Uterus (tissue), 4 donors: ENCODE measurements at places on chromosomes 7 and 10. TPM values are rescaled to one million over a fixed set of nuclear protein-coding genes. Genes with fewer than 3 reads are reported as not detected.

The STRA8 gene
- not detected for total RNA-seq

The TCAF2 gene
- total RNA-seq, result 1.5 TPM

- H3K36me3 ChIP-seq, result no peaks in the 10 kb centered on the region
- no peak overlapping the region for H3K4me3 ChIP-seq
- no peaks in the 10 kb centered on the region for H3K27me3 ChIP-seq
These were observed 78.8 kb downstream of the CELF2 start for GRCh38 chr10:11096422-11096821.

DNA sequence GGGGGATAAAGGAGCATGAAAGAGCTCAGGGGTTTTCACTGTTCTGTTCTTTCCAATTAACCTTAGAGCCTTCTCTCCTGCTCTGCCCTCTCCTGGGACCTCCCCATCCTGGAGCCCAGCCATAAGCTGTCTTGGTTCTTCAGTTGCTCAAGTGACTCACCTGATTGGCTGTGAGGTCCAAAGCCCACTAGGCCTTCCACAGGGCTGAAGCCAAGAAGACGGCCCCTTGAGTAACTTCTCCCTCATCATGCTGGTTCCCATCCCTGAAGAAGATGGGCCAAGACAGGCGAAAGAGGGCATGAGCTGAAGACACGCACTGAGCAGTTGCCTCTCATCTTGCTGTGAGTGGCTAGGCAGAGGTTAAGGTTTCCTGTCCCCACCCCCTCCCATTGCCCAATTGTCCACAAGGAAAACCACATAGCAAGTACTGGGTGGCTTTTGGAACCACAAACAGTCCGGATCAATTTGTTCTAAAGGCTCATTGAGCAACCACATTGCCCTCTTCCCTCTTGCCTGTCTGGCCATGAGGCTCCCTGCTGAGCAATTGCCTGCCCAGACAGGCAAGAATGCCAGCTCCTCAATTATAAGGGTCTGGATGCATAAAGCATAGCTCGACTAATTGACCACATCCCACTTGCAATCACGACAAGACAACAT lies 43.9 kb upstream of the GPAM start:
- no peak overlapping the region for H3K27ac ChIP-seq
- H3K4me3 ChIP-seq, result no peak overlapping the region
- DNase-seq, result no peak
- no peaks in the 10 kb centered on the region for H3K36me3 ChIP-seq
- H3K27me3 ChIP-seq, result no peaks in the 10 kb centered on the region
- no peaks in the 10 kb centered on the region for H3K4me1 ChIP-seq

DNA sequence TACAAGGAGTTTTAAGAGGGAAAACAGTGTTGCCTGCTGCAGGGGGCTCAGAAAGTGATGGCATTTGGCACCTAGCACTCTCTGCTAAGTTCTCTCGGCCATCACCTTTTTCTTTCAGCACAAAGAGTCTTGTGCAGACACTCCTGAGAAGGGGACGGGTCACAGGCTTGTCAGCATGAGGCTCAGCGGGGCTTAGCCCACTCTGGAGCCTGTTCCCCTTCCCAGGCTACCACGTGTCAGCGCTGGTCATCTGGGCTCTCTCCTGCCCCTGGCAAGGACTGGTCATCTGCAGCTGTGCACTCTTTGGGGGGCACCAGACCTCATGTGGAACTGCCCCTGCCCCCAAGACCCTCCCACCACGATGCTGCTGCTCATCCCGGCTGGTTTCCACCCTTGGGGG lies 152.1 kb upstream of the MKI67 start:
- no peaks in the 10 kb centered on the region for H3K27me3 ChIP-seq
- no peaks in the 10 kb centered on the region for H3K36me3 ChIP-seq
- no peak for DNase-seq
- no peak overlapping the region for H3K27ac ChIP-seq

GRCh38 chr7:150972023-150972468 lies 6.1 kb downstream of the KCNH2 start:
- H3K4me3 ChIP-seq, result no peak overlapping the region
- peak overlapping the region; percentile 75 for H3K27ac ChIP-seq
- DNase-seq, result peak; percentile 90
- no peaks in the 10 kb centered on the region for H3K27me3 ChIP-seq
- H3K36me3 ChIP-seq, result no peaks in the 10 kb centered on the region
- H3K4me1 ChIP-seq, result peaks cover 21% of the 10 kb centered on the region

DNA sequence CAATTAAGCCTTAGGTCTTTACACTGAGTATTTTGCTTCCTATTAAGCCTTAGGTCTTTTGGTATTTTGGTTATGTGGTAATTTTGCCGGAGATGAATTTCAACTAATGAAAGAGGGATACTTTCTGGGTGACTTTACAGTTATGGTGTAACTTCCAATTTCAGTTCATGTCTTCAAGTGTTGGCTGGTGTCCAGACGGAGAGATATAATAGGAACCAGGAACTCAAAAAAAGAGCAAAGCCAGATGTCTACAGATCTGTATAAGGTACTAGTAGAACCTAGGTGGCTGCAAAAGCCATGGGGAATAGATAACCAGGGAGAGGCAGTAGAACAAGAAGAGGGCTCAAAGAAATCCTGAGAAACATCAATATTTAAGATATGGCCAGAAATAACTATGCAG lies 12.3 kb downstream of the ERCC6 start:
- H3K4me3 ChIP-seq, result no peak overlapping the region
- no peaks in the 10 kb centered on the region for H3K4me1 ChIP-seq
- H3K27me3 ChIP-seq, result no peaks in the 10 kb centered on the region
- H3K36me3 ChIP-seq, result no peaks in the 10 kb centered on the region
- no peak overlapping the region for H3K27ac ChIP-seq
- no peak for DNase-seq

DNA sequence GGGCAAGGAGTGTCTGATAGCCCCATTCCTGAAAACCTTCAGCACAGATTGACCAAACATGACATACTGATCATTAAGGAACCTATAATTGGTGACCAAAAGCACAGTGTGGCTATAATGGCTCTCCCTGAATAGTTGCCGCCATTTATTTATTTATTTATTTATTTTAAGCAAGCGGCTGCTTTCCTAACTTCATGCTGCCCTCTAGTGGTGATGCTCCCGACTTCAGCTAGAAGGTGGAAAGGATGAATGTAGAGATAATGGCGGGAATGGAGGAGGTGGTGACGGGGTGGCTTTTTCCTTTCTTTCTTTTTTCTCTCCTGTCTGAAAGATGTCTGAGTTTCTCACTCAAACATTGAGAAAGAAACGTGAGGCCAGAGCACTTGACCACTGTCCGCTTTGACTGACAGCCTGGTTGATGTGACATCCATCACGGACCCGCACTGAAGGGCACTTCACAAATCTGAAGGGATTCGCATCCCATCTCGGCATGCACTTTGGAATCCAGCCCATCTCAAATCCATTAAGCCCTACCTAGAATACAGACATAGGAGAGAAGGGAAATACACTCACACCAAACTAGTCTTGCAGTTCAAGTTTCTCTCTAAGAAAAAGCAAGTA lies 1090.1 kb downstream of the KCNMA1 start:
- no peaks in the 10 kb centered on the region for H3K4me1 ChIP-seq
- DNase-seq, result peak; percentile 80
- H3K36me3 ChIP-seq, result no peaks in the 10 kb centered on the region
- no peak overlapping the region for H3K27ac ChIP-seq
- no peak overlapping the region for H3K4me3 ChIP-seq

DNA sequence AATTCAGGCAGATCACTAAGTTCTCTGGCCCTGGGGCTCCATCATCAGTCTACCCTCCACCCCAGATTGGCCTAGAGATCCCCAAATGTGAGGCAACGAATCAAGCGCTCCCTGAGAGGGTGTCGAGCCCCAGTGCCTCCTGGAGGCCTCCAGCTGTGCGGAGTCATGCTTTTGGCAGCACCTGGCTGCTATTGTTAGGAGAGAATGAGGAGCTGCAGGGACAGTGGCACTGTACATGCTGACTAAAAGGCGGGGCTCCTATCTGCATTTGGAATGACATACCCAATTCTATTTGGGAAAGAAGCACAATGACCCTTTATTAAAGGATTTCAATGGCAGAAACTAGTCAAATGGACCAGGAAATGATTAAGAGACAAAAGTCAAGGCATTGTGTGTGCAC lies 161.8 kb downstream of the DPY19L1 start:
- no peaks in the 10 kb centered on the region for H3K27me3 ChIP-seq
- H3K4me3 ChIP-seq, result no peak overlapping the region
- DNase-seq, result no peak
- H3K27ac ChIP-seq, result no peak overlapping the region
- no peaks in the 10 kb centered on the region for H3K4me1 ChIP-seq

GRCh38 chr10:49322371-49323170 lies 23.6 kb downstream of the C10orf71 start:
- no peaks in the 10 kb centered on the region for H3K36me3 ChIP-seq
- DNase-seq, result no peak
- no peaks in the 10 kb centered on the region for H3K4me1 ChIP-seq
- no peak overlapping the region for H3K27ac ChIP-seq

- DNase-seq, result no peak
- no peaks in the 10 kb centered on the region for H3K27me3 ChIP-seq
- no peak overlapping the region for H3K4me3 ChIP-seq
- H3K27ac ChIP-seq, result no peak overlapping the region
These were observed 4.1 kb upstream of the TAS2R5 start for GRCh38 chr7:141785706-141786552.

DNA sequence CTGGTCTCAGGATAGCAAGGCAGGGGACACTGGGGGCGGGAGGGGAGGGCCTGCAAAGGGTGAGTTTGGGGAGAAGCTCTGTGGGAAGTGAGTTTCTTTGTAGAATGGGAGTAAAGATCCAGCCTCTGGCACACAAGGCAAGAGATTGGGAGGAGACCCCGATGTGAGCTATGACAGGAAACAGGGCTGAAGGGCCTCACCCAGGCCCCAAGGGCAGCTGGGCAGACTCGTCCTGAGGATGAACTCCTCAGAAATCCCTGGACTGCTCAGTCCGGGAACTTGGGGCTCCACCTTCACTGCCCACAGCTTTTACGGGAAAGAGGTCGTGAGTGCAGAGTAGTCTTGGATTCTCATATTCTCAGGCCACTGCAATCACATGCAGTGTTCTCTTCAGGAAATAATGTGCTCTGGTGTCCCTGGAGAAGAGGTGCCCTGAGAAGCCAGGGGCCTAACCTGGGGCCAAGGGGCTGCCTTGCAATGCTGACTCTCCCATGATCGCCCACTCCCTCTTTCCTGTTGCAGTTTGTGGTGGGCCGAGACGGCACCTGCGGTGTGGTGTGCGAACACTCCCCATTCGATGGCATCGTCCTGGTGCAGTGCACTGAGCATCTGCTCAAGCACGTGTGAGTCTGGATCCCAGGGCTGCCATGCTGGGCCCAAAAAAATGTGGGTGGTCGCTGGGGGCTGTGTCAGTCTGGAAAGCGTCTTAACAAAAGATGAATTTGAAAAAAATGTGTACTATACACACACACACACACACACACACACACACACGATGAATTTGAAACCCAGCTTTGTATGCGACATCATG lies 31.3 kb upstream of the C10orf53 start:
- H3K4me3 ChIP-seq, result no peak overlapping the region
- H3K36me3 ChIP-seq, result no peaks in the 10 kb centered on the region
- H3K27me3 ChIP-seq, result no peaks in the 10 kb centered on the region
- no peak for DNase-seq
- H3K4me1 ChIP-seq, result no peaks in the 10 kb centered on the region
- H3K27ac ChIP-seq, result no peak overlapping the region

DNA sequence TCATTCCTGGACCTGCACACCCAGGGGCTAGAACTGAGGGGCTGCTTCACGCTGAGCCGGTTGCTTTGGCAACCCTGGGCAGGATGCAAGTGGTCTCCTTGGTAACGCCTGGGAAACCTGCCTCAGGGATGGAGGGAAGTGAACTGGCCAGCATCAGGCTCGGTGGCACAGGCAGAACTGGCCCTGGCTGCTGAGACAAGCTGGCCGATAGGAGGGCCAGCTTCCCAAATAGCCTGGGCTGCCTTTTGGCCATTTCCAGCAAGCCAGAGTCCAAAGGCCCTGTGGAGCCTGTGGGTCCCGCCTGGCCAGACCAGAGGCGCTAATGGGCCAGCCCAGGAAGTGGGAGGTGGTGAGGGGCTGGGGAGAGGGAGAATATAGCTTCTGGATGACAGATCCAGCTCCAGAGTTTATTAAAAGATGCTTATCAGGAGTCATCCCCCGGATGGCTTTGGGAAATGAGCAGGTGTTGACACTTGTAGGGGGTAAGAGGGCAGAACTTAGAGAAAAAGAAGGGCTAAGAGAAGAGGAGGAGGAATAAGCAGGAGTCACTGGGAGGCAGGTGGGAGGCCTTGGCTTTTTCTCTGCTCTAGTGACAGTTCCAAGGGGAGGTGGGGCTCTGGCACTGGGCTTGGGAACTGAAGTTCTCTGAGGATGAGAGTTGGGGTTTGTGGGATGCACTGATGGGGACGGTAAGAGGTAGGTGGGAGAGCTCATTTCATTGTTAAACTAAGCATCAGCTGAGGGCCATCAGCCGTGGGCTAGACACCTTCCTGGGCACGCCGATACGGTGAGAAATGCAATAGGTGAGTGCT lies 9.6 kb downstream of the NEURL1 start:
- peak overlapping the region; percentile 80 for H3K27ac ChIP-seq
- H3K36me3 ChIP-seq, result no peaks in the 10 kb centered on the region
- no peaks in the 10 kb centered on the region for H3K27me3 ChIP-seq
- no peak overlapping the region for H3K4me3 ChIP-seq
